ENCODE measurements at places on chromosomes 5 and 9.

DNA sequence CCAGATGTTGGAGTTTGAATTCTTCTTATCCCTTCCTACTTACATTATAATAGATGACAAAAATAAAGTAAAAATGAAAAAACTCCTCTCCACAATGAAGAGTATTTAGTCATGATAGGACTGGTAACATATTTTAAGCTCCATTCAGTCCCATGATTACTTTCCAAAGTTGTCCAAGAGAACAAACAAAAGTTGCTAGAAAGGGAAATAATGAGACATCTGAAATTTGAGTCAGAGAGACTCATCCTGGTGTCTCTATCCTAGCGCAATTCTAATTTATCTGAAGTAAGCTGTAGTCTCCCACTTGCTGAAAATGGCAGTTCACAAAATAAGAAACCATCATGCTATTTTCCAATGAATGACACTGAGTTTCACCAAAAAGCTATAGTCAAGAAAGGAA lies 152.2 kb downstream of the BNC2 start:
- DNase-seq = no peak

- DNase-seq = no peak
Observed at GRCh38 chr9:112477330-112477729, 9.3 kb upstream of the KIAA1958 start.

- DNase-seq = no peak
Observed at GRCh38 chr9:17936365-17936764, 357.5 kb downstream of the SH3GL2 start.

GRCh38 chr5:151718153-151718552 lies 31.4 kb upstream of the SPARC start:
- DNase-seq = no peak

DNA sequence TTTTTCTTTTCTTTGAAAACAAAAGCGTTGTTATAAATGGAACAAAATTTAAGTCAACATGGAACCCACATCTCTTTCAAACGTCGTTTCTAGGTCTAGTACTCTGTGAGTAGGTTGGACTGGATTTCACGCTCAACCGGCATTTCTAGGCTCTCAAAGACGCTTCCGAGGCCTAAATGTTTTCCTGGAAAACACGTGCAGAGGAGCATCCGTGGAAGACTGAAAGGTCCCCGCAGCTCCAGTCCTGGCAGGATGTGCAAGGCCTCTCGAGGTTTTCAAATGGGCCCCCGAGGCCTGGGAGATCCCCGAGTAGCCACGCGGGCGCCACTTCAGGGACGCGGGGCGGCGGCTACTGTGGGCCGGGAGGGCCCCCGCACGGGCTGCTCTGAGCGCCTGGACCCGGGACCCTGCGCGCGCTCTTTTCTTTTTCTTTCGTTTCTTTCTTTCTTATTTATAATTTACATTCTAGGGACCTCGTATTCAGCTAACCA lies 4.2 kb upstream of the IRX2 start:
- DNase-seq = no peak

GRCh38 chr9:37035648-37036370 lies 1.7 kb upstream of the PAX5 start:
- no peak for DNase-seq

GRCh38 chr5:73299665-73300336 lies 126.8 kb downstream of the TMEM174 start:
- DNase-seq = no peak

DNA sequence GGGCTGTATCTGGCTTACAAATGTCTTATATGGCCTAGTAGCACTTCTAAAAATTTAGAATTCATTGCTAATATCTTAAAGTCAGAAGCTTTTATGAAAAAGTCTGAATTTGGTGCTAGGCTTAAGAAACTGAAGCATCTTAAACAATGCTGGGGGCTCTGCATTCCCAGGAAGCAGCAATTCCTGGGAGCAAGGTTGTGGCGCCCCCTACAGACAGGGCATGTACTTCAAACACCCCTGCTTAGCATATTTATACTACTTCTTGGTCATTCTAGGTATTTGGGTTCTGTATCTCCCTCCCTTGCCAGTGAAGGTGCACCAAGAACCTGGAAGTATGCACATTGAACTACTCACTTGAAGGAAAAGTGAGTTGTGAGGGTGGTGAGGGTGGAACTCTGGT lies 64.6 kb upstream of the GRIA1 start:
- no peak for DNase-seq

DNA sequence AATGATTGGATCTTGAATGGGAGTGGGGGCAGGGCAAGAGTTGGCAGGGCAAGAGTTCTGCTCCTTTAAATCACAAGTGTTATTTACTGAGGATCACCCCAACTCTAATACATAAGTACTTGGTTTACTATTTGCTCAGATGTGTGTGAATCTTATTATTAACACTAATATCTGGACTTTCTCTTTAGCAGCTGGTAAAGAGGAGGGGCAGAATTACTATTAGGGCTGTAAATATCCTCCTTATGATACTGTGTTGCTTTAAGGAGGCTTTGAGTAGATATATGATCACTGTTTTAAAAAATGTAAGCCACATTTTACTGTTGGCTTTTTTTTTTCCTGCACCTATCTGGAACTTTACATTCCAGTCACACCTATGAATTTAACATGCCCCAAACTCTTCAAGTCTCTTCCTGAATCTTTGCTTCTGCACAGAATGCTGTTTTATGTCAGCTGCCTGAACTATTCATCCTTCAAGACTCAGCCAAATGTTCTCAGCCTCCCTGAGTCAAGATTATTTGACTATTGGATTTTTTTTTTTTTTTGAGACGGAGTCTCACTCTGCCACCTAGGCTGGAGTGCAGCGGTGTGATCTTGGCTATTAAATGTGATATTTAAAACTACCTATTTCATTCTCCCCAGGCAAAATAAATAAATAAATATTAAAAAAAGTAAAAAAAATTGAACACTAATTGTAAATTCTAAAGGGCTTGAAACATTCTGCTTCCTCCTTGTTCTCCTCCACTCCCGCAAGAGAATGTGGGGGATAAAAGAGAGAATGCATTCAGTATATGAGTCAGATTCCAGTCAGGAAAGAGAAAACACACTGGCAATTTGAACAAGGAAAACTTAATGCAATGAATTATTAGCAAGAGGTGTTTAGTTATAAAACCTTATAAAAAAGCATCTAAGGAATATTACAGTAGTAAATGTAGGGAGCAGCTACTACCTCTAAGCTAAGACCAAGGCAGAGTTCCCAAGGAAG lies 99.3 kb downstream of the FOCAD start:
- DNase-seq = no peak

GRCh38 chr5:61926911-61927310 lies 379.1 kb upstream of the KIF2A start:
- no peak for DNase-seq

DNA sequence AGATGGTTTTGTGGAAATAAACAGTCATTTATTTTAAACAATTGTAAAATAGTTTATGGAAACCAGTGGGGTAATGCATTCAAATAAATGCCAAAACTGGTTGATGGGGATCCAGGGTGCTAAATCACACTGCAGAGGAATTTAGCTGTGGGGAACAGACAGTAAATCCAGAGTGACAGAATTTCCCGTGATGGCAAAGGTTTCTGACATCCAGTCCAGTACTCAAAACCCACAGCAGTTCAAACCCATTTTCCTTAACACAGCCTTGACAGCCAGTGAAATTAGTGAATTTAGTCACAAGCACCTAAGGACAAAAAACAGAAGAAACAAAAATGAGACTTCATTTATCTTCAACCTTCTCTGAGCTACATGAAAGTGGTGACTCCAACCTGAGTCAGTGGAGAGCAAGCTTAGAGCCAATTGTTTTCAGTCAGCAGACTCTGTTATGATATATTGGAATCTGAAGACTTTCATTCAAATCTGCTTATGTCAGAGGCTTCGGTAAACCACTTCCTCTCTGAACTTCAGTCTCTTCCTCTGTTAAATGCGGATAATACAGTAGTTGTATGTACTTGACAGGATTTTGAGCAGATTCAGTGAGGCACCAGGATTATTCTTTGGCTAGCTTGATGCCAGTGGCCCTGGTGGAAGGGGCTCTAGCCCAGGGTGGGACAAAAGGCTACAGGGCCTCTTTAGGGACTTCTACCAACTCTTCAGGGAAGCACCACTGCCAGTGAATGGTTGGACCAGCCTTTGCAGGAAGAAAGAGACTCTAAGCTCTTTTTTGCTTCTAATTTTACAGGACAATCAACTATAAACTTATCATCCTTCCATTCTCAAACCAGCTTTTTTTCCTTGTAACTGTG lies 185.3 kb downstream of the MAPKAP1 start:
- DNase-seq = no peak

DNA sequence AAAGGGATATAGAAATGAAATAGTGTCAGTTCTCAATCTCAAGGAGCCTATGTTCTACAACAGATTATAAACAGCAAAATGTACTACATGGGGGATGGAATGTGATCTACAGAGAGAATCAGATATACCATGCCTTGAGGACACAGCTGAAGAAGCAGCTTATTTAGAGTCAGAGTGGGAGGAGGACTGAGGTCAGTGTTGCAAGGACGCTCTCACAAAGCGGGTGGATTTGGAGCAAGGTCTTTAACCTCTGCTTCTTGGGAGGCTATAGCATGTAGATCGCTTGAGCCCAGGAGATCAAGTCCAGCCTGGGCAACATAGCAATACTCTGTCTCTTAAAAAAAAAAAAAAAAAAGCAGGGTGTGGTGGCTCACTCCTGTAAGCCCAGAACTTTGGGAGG lies 32.8 kb upstream of the PLIN2 start:
- no peak for DNase-seq

GRCh38 chr5:149365418-149365817 lies 7.6 kb downstream of the PCYOX1L start:
- DNase-seq = no peak

GRCh38 chr9:73583576-73583975 lies 431.9 kb downstream of the ANXA1 start:
- DNase-seq = no peak

- no peak for DNase-seq
Observed at GRCh38 chr9:130938652-130939404, at the start of gene FIBCD1. FIBCD1 (minus strand) TSS chr9:130939247; CDS start chr9:130938607, 640 bp downstream.

DNA sequence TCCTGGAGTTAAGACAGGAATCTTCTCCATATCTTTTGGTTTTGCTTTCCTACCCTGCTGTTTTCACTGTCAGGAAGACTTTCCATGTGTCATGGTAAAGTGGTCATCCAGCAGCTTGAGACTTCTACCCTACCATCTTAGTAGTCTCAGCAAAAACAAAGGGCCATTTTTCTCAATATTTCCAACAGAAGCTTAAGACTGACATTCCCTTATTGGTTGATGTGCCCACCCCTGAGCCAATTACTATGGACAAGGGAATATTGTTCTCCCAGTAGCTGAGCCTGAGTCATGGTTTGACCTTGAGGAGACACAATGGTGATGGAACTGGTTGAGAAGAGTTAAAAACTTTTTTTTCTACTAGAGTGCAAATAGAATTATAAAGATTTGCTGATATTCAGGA lies 105.6 kb downstream of the CSNK1G3 start:
- no peak for DNase-seq

- DNase-seq = no peak
Observed at GRCh38 chr9:88355166-88355565, 33.1 kb upstream of the SPIN1 start.

GRCh38 chr5:109558952-109559351 lies 130.8 kb upstream of the MAN2A1 start:
- no peak for DNase-seq

- no peak for DNase-seq
Observed at GRCh38 chr9:110935829-110936228, 102.4 kb downstream of the LPAR1 start.

- no peak for DNase-seq
Observed at GRCh38 chr5:135073761-135074345, 39.8 kb upstream of the PITX1 start.

GRCh38 chr5:135031813-135032694 lies 2.0 kb downstream of the PITX1 start:
- DNase-seq = no peak

DNA sequence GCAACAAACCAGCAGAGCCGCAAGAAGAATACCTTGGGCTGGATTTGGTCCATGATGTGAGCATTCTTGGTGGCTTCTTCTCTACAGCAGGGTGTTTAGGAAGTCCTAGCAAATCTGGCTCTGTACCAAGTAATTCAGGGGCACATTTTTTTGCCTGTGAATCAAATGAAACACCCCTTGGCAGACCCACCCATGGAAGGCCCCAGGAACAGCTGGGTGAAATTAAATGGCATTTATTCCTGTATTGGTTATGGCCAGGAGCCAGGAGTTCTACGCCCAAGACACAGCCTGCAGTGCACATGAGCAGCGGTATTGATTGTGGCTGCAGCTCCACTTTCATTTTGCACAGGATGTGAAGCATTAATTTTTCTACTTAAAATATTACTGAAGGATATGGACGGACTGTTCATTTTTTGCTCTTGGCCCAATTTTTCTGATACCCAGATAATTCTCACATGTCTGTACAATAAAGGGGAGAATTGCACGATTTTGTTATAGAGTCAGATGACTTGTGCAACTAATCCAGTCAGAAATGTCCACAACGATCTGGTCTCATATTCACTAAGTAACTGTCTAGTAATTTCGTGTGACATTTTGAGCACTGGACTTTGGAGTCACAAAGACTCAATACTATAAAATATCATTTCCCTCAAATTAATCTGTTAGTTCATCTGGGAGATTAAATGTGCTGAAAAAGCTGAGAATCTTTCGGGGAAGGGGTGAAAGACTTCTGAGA lies 120.7 kb upstream of the APC start:
- no peak for DNase-seq

DNA sequence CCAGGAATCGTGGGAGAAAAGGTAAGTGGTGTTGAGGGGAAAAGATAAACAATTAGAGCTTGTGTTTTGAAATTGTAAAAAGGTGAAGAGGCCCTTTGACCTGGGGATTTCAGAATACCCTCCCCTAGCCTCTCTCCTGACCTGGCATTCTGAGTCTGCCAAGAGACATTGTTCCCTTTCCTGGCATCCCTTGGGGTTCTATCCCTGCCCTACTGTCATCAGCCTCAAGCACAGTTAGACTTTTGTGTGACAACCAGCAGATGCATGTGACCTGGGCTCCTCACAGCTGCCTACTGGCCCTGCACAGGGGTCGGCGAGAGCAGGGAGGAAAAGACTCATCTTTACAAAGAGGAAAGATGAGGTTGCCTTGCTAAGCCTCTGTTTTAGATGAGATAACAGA lies 72.2 kb upstream of the ORM1 start:
- no peak for DNase-seq

GRCh38 chr9:98660541-98660940 lies 48.2 kb downstream of the GABBR2 start:
- DNase-seq = no peak

GRCh38 chr9:124191691-124192395 lies 65.9 kb upstream of the NEK6 start:
- no peak for DNase-seq

GRCh38 chr5:59813761-59814536 lies 79.6 kb downstream of the PDE4D start:
- no peak for DNase-seq

- DNase-seq = no peak
Observed at GRCh38 chr9:107060062-107060461, 197.1 kb downstream of the ZNF462 start.

GRCh38 chr9:126236273-126236672 lies 90.4 kb upstream of the MVB12B start:
- DNase-seq = no peak

DNA sequence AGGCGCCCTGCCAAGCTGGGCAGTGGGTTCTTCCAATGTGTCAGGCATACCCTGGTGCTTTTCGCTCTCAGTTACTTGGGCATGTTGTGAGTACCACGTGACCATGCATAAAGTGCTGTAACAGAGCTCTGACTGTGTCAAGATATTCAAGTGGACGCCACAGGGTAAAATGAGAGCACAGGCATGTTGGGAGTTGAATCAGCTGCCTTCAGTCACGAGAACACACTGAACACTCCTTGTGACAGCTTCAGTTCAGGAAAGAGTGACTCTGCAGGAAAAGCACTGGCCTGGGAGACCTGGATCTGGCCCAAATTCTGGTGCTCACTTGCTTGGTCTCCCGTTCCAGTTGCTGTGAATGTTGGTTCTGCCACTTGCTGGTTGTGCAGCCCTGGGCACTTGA lies 5.1 kb downstream of the MLANA start:
- DNase-seq = no peak
